ENCODE measurements at places on chromosomes 1 and 21.

DNA sequence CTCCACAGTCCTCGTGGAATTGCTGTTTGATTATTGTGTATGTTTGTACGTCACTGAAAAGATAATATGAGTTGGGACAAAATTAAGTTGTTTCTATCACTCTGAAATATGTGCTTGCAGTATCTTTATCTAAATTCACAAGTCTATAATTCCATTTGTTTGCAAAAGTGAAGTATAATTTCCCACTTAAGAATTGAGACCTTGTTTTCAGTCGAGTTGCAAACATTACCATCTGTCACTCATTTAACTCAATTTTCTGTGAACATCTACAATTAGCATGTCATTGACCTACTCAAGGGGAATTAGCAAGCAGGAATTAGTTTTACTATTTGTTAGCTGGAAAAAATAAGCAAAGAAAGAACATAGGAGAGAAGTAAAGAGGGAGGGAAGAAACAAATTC, 195.8 kb downstream of the TPR start:
- peak; percentile 66 for DNase-seq

DNA sequence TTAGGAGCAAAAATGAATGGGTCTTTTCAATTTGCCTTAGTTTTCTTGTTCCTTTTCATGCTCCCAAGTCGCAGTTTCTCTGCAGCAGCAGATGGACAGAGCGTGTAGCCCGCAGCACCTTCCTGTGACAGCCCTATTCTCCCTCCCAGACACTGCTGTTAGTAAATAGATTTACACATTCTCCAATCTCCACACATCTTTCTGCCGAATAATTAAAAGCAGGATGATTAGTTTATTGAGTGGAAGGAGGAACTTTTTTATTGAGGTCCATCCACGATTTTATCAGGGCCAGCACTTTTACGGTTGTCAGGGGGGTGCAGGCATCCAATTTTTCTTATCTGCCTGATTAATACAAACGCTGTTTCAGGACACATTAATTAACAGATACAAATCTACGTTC, 98.2 kb upstream of the USH2A start:
- peak; percentile 16 for DNase-seq

DNA sequence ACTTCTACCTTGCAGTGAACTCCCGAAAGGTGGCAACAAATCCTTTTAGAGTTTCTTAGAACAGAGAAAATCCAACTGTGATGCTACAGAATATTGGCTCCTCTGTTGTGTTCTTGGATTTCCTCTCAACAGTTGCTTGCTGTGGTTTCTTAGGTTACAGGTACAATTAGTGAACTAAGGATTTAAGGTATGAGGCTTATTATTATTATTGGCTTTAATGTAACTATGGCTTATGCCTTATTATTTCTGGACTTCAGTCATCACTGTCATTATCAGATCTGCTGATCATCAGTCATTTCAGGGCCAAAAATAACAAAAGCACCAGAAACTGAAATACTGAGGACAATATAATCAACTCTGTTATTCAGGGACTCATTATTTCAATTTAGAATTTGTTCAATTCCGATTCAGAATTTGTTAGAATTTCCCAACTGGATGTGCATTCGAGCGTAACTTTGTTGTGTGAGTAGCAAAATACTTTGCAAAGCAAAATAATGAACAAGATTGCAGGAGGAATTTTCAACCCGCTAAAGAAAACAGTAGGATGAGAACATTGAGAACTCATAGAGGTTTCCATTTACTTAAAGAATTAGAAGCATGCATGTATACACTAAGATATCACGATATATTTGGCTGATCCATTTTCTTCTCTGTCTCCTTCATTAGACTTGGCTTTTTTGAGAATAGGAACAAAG, 65.5 kb upstream of the AK4 start:
- DNase-seq = no peak

DNA sequence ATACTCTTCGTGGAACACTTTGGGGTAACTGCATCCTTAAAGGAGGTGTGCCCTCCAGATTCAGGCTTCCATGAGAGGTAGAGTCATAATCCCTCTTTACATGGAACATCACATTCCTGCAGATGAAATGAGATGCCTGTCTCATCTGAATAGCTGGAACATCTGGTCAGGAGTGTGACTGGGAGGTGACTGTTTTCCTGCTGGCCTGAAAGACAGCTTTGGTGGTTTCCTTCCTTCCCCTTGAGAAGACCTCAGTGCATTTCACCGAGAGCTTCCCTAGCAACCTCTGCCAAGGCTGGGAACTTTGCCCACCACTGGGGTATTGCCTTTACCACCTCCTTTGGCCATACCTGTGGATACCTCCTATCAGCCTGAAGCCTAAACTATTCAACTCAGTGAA, 46.7 kb upstream of the GUCA2A start:
- no peak for DNase-seq

DNA sequence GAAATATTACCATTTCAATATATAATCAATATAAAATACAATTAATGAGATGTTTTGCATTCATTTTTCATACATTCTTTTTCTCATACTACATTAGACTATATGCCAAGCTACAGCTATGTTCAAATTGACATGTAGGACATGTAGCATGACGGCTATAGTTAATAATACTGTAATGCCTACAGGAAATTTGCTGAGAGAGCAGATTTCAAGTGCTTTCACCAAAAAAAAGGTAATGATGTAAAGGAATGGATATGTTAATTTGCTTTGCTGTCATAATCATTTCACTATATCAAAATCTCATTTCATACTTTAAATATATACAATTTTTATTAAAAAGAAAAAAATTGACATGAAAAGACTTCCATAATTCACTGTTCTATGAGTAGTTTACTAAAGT, 215.1 kb downstream of the KCNH1 start:
- no peak for DNase-seq

DNA sequence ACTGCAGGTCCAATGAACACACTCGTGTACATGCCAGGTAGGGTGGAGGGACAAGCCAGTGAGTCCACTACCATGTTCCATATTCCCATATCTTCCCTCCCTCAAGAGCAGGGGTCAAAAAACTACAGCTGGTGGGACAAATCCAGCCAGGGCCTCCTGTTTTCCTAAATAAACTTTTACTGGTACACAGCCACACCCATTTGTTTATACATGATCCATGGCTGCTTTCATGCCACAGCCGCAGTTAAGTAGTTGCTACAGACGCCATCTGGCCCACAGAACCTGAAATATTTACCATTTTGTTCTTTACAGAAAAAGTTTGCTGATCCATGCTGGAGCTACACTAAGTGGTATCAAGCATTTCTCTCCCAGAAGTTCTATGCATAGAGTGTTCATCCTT, 42.4 kb downstream of the CASQ2 start:
- no peak for DNase-seq

DNA sequence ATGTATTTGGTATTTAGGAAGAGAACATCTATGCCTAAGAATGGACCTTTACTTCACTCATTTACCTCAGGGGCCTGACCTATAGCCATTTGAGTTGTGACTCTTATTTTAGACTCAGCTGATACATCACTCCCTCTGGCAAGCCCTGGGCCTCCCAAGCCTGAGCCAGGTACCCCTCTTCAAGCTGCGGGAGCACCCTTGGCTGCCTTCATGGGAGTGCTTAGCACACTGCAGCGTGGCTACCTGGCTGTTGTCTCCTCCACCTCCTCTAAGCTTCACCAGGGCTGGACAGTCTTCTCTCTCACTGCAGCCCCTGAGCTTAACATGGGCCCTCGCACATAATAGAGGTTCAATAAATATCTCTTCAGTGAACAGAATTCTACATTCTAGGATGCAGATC, 23.5 kb upstream of the LHX4 start:
- DNase-seq = no peak
